ENCODE measurements at places on chromosomes 6 and 20.

- DNase-seq, result no peak
These were observed 103.5 kb downstream of the ATXN1 start for GRCh38 chr6:16657768-16658167.

GRCh38 chr20:36881331-36881730, 5.4 kb downstream of the TLDC2 start:
- no peak for DNase-seq

DNA sequence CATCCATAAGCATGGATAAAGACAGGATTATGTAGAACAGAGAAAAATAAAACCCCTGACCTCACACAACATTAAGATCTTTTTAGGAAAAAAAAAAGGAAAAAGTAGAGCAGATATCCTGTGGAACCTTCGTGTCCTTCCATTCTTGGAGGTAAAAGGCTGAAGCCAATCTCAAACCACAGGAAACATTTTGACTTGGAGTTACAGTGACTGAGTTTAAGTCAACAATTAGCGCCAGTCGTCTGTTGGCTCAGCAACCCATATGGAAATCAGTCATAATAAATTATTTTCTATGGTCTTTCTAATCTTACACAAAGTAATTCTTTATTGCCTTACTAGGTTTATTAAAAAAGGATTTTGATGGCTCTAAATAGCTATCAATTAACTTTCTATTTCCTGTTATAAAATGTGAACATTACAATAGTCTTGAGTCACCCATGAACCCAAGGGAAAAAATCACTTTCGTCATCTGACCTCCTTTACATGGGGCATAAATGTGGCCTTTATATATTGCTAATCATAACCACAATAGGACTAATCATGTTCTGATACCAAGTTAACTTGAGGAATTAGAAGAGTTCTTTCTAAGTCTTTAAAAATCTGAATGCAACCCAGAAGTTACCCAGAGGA, 592.9 kb downstream of the TFAP2B start:
- peak; percentile 18 for DNase-seq

GRCh38 chr6:165829376-165829775, 166.3 kb upstream of the PDE10A start:
- DNase-seq, result no peak

DNA sequence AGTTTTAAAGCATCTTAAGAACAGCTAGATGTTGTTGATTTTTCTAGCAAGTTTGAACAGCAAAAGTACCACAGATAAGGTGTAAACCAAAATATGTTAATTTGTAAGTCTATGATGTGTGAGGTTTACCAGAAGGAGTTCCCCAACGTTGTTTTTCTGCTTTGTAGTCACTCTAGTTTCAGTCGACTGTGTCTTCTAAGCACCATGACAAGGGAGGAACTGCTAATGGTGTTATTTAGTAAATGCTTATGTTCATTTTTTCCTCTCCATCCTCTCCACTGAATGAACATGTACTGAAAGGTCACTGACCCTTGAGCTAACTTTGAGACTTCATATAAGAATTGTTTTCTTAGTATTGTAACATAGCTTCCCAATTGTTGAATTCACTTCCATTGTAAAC, 3.0 kb downstream of the ENPP3 start:
- DNase-seq, result no peak

GRCh38 chr20:56925831-56926170, 296.7 kb downstream of the TFAP2C start:
- no peak for DNase-seq

DNA sequence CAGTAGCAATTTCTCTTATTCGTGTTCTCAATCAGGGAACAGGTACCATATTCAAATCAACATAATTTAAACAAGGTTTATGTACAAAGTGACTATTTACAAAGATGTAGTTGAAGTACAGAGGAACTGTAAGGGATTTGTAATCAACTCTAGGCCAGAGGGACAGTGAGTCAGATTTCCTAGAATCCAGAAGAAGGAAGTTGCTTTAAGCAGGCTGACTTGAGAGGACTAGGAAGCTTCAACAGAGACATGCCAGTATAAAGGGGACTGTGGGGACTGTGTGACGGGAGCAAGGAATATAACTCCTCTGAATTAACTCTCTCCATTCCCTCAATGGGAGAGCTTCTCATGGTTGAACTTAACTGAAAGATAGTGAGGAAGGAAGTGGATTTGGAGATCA, 427.4 kb upstream of the JAG1 start:
- peak; percentile 43 for DNase-seq

GRCh38 chr6:89118931-89119330, 1.1 kb upstream of the SRSF12 start:
- peak; percentile 5 for DNase-seq

DNA sequence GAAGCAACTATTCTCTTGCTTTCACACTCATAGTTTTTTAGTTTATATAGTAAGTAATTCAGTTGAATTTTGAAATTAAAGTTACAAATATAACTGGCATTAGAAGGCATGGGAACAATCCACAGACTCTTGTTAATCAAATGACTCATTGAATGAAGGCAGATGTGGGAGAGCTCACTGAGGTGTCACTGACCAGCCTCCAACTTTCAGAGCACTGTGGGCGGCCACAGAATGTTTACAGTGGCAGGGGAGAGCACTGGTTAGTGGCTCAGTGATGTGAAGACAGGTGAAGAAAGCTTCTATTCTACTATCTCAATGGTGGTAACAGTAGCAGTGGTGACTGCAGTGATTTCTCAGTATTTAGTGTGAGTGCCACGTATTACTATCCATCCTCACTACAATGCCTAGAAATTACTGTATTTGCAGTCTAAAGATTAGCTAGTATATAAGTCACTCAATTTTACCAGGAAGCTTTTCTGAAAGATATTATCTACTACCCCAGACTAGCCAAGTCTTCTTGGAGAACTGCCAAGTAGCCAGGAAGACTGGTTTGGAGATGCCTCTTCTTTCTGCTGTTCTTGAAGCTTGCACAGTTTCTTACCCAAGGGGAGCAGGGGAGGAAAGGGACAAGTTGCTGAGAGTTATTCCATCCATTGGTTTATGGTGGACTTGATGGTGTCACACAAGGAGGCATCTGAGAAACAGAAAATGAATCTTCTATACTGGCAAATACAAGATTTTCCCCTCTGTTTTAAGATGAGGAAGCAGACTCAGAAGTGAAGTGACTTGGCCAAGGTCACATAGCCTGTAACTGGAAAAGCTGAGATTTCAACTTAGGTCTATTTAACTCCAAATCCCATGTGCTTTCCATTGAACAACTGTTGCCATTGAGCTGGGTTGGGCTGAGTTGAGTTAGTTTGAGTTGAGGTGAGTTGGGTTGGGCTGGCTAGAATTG, 231.2 kb downstream of the ANKRD60 start:
- DNase-seq, result peak; percentile 91
